ENCODE measurements at places on chromosomes 7 and 10.

DNA sequence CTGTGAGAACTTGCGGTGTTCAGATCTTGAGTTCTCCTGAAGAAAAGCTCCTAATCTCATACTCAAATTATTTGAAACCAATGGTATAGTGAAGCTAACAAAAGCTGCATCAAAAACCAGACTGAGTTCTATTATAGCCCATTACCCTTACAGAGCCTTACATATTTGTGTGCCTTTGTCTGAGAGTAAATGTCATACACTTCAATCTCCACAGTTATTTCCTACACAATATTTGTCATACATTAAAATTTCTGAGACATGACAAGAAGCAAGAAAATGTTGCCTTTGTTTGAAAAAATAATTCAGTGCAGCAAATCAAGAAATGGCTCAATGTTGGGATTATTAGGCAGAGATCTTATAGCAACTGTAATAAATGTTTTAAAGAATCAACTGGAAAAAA is 776.1 kb upstream of the MBL2 start:
- DNase-seq = no peak

DNA sequence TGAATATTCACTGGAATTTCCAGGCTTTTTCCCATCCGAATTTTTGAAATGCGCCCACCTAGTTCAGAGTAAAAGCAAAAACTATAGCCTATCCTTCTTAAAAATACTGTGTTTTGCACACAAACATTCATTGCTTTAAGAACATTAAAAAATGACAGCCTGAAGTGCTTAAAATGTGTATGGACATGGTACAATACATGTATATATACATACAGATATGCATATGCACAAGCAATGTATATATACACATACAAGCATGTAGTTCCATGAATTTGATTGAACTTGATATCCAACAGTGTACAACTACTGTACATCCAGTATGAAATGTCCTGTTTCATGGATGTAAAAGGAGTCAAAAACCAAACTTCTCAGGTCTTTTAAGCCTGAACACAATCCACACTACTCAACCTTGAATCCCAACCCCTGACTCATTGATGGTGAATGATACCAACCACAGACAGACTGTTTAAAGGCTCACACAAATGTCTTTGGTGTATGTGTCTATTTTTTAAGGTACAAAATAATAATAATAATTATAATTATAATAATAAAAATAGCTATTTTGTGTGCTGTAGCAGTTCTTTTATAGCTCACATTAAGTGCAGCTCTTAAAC is 14.8 kb downstream of the INHBA start:
- DNase-seq = peak; percentile 56

GRCh38 chr10:70234668-70235447 is 1.6 kb upstream of the PPA1 start:
- peak; percentile 89 for DNase-seq

DNA sequence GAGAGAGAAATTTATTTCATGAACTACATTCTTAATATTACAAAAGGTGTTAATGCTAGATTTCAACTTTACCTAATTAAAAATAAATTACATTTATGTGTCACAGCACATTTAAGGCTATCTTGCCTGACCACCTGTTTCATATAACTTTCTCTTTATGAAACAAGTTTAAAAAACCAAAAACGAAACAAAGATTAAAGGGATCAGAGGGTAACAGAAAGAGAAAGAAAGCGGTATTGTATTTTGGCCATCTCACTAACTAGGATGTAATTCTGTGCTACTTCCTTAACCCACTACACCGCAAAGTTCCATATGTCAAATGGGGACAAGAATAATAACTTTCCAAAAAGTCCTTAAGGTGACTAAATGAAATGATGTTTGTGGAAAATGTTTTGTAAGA is 6.3 kb upstream of the RHOBTB1 start:
- DNase-seq = no peak

DNA sequence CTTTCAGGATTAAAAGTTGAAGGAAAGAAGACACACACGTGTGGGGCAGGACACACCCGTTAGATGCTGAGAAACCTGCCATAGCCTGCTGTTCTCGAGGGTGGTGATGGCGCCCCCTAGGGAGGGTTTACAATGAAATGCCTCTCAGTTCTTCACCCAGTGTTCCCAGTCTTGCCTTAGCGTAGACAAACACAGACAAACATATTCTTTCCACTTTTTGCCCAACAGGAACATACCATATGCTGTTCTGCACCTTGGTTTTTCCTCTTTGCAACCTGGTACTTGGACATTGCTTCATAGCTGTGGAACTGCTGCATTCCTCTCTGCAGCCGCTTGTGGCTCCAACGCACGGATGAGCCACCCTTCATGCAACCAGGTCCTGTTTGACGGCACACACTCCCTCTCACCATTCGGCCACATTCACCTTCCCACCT is 23.3 kb upstream of the HSPA12A start:
- DNase-seq = no peak

GRCh38 chr10:6273351-6273750 is 70.6 kb downstream of the PFKFB3 start:
- peak; percentile 5 for DNase-seq

GRCh38 chr10:131187926-131188325 is 123.6 kb downstream of the TCERG1L start:
- DNase-seq = no peak

DNA sequence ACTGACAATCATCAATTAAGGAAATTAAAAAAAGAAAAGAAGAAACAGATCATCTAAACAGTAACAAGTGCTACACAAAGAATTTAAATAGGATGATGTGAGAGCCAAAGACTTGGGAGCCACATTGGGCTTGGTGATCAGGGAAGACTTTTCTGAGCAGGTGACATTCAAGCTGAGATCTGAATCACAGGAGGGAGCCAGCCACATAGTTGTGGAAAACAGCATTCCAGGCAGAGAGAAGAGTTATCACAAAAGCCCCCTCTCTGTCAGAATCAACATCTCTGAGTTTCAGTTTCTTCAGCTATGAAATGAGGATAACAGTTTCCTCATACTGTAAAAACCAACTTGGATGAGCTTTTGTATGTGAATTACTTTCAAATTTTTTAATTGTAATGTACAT is 169.2 kb upstream of the PLXNA4 start:
- DNase-seq = no peak

DNA sequence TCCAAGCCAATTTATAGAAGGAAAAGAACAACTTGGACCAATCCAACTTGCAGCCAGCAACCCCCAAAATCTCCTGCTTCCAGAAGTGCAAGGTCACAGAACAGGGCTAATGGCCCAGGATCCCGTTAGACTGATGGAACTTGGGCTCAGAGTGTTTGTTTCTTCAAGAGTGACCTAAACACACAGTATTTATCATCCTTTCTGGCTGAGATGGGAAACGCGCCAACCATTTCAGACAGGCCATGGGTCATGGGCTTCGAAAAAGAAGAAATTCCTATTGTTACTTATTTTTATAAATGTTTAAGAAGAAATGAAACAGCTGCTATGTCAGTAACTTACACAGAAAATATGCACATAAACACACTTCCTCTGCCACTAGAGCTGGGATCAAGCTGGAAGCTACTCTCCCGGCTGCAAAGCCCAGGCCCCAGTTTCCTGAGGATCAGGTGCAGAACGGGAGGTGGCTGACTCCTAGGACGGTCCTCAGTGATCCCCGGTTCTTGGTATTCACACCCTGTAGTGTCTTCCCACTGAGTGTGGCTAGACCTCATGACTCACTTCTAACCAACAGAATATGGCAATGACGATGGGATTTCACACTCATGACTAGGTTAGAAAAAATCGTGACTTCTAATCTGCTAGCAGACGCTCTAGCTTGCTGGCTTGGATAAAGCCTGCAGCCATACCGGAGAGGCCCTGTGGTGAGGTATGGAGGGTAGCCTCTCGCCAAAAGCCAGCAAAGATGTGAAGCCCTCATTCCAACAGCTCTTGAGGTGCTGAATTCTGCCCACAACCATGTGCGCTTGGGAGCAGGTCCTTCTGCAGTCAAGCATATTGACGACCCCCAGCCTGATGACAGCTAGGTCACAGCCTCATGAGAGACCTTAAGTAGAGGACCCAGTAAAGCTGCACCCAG is 60.2 kb downstream of the CHST15 start:
- peak; percentile 57 for DNase-seq

- DNase-seq = no peak
These were observed 19.4 kb upstream of the ARPC1B start for GRCh38 chr7:99355098-99355497.

GRCh38 chr10:21403256-21404015 is 122.0 kb downstream of the SKIDA1 start:
- no peak for DNase-seq

DNA sequence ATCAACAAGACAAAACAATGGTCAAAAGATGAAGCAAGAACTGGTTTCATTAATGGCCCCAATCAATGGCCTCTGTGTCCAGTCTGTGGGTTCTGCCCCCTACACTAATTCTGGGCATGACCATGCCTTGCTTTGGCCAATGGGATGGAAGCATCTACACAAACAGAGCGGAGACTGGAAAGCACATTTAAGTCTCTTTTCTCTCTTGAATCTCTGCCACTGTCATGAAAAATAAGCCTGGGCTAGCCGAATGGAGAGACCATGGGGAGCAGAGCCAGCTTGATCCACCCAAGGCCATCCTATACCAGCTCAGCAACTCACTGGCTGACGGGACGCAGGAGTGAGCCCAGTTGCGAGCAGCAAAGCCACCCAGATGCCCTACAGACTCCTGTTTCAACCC is 30.9 kb downstream of the ANKRD16 start:
- DNase-seq = no peak

GRCh38 chr7:68407460-68407859 is 1190.8 kb upstream of the AUTS2 start:
- no peak for DNase-seq

- DNase-seq = no peak
These were observed 49.8 kb downstream of the DOCK4 start for GRCh38 chr7:112156412-112156811.

DNA sequence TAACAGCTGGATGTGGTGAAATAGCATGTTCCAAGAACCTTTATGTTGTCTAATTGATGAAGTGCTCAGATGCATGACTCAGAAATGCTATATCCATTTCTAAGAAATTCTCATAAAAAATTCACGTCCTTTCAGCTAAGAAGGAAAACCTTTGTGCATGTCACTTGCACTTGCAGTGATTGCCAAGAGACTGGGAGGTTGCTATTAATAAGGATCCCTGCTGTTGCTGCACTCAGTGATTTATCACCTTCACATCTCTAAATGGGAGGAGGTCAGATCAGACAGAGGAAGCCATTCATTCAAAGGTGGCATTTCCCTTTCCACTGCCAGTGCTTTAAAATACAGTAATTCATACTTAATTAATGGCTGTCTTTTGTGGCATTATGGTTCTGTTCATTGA is 89.5 kb downstream of the THSD7A start:
- DNase-seq = peak; percentile 61

DNA sequence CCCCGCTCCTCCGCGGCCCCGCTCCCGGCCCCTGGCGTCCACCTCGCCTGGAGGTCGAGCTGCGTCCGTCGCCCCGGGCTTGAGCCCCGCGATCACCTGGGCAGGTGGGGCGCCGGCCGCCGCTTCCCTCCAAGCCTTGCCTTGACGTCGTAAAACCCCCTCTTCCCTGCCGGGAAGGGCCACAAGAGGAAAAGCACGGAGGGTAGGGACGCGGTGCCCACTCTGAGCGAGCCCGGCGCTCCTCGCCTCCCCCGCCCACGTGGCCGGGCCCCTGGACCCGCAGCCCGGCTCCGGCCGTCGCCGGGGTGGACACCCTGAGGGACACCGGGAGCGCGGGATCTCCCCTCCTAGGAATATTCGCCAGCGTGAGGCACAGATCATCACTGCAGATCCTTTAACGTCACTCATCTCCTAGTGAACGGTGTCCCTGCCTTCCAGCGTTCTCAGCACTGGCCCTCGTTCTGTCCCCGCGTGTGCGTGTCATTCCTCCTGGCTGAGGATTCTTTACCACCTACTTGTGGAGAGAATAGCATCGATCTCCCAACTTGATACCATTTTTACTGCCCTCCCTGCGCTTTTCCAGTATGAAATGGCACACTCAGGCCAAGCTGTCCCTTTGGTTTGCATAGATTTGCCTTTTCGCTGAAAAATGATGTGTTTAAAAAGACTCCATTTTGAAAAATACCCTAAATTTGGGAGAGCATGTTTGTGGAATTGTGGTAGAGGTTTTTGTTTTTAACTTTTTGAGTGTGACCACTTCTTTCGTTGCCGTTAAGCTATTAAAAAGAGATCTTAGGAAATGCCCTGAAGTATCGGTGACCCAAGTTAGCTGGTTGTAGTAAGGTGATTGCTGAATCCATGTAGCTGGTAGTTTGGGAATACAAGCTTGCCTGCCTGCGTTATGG is 649 bp downstream of the ACTR3B start:
- peak; percentile 18 for DNase-seq

DNA sequence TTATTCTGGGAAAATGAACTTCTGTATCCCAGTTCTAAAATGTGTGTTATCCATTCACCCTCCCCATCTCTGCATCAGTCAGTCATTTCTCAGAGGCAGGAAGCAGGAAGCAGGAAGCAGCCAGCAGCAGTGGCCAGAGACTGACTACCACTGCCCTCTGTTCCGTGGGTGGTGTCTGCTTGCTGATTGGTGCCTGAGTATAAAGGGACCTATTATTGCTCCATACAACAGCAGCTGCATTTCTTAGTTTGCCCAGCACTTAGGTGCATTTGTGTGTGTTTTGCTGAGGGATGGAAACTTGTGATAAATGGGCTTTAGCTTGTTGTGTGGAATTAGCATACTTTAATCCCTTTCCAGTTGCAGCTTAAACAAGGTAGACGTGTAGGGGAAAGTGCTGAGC is 582.2 kb downstream of the SORCS1 start:
- peak; percentile 29 for DNase-seq

DNA sequence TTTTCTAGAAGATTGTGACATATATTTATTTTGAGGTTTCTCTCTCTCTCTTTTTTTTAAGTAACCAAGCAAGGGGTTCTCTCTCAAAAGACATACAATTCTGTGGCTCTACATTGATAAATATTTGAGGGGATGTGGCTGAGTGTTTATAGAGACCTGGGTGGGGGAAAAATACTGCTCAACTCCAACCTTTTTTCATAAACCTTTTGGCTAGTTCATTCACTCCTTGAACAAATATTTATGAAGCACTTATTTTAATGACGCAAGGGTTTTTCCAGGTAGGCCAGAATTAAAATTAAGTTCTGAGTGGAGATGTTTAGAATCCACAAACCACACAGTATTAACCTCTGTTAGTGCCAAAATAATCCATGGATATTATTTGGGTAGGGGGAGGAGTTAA is 100.2 kb downstream of the PTPRE start:
- DNase-seq = no peak

DNA sequence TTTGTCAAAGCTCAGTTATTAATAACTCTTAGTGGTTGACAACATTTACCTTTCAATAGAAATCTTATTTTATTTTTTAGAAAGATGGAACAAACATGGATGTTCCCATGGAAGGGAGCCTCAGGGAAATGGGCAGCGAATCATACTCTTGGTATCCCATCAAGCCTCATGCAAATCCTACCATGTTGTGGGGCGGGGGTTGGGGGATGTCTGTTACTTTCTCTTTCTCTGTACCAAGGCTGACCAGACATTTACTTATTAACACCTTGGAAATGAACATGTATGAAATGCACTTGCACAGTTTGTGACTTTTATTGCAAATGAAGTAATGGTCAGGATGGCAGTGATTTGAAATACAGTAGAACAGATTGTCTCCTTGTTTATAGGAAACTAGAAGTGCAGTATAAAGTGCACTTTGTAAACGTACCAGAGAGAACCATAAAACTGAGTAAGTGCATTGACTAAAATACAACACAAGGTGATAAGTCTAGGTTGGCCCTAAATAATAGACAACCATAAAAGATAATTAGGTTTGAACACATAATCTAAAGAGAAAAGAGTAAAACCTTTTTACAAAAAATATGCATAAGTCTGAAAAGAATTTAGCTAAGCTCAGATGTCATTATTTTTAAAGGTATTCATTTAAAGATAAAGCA is 32.4 kb downstream of the SEMA3D start:
- DNase-seq = no peak

Measured in fibroblast of skin of abdomen (primary cell).